Fibroblast of lung (primary cell): ENCODE measurements at places on chromosomes 1 and 21. TPM values are rescaled to one million over a fixed set of nuclear protein-coding genes. Genes with fewer than 3 reads are reported as not detected.

- DNase-seq, result no peak
Measured at GRCh38 chr1:27527890-27528817, 38.2 kb upstream of the WASF2 start.

GRCh38 chr1:228979325-228979699 is 244.0 kb downstream of the RHOU start:
- no peak for DNase-seq

GRCh38 chr1:156904187-156904959 is 10.9 kb downstream of the PEAR1 start:
- DNase-seq, result no peak

FLG gene
- not detected in 2 replicates for polyA plus RNA-seq

MRPL39 gene
- 30.5 and 36.3 TPM in 2 replicates for polyA plus RNA-seq

DNA sequence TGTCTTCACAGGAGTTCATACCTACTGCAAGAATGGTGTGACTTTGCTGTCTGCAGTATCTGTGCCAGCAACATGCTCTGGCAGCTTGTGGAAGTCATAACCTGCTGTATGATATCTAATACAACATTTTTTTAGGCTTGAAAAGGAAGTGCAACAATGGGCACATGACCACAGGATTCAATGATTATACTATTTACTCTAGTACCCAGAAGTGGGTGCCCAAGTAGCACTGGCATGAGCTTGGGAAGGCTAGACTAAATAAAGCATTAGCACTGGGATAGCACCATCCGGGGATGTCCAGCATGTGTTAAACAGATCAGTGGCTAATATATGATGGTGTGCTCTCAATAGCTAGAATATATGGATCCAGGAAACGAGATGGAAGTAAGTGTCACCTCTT is 98.6 kb upstream of the PDE4B start:
- DNase-seq, result no peak

GRCh38 chr1:171126504-171126903 is 35.8 kb downstream of the FMO3 start:
- DNase-seq, result no peak

SYNC gene
- 31.5 and 50.9 TPM in 2 replicates for polyA plus RNA-seq

- DNase-seq, result no peak
Measured at GRCh38 chr1:29193879-29194455, 12.3 kb upstream of the SRSF4 start.

PLD5 gene
- polyA plus RNA-seq, result 0.02 and 0.10 TPM in 2 replicates

PKLR gene
- not detected in 2 replicates for polyA plus RNA-seq

GRCh38 chr1:99786751-99787501 is 20.5 kb upstream of the FRRS1 start:
- DNase-seq, result no peak

DNA sequence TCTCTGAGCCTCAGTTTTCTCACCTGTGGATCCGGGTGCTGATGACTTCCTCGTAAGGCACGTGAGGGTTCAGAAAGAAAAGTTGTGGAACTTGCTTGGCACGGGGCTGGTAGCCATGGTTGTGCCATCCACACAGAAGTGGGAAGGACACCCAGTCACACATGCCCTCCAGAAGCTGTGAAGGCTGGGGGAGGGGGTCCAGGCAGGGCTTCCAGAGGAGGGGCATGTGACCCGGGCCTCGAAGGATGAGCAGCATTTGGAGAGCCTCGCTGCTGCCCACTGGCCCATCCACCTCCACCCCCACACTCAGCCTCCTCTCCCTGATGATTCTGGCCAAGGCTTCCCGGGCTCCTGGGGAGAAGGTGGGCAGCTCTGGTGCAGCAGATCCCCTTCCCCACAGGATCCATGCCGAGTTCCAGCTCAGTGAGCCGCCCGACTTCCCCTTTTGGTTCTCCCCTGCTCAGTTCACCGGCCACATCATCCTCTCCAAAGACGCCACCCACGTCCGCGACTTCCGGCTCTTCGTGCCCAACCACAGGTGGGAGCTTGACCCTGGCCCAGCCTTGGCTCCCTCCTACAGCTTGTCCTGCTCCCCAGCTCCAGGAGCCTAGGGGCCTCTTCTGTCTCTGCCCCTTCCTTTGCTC is 9.4 kb downstream of the SELENON start:
- no peak for DNase-seq

GRCh38 chr1:162389021-162389818 is 7.7 kb downstream of the C1orf226 start:
- DNase-seq, result peak; percentile 79

- DNase-seq, result no peak
Measured at GRCh38 chr1:153345187-153346076, 3.2 kb downstream of the PGLYRP4 start.

FASLG gene
- not detected in 2 replicates for polyA plus RNA-seq

- no peak for DNase-seq
Measured at GRCh38 chr1:213685992-213686582, 301.7 kb upstream of the PROX1 start.

OR14I1 gene
- not detected in 2 replicates for polyA plus RNA-seq

OR2G6 gene
- not detected in 2 replicates for polyA plus RNA-seq

SPRR2G gene
- polyA plus RNA-seq, result not detected in 2 replicates

- DNase-seq, result no peak
Measured at GRCh38 chr1:52189898-52190480, 48.1 kb downstream of the ZFYVE9 start.

TLCD4 gene
- polyA plus RNA-seq, result 0.70 and 1.5 TPM in 2 replicates

OR2T29 gene
- not detected in 2 replicates for polyA plus RNA-seq
